ENCODE measurements at places on chromosomes 2 and 18. TPM values are rescaled to one million over a fixed set of nuclear protein-coding genes. Genes with fewer than 3 reads are reported as not detected.

The TUBA3E gene
- not detected for total RNA-seq

DNA sequence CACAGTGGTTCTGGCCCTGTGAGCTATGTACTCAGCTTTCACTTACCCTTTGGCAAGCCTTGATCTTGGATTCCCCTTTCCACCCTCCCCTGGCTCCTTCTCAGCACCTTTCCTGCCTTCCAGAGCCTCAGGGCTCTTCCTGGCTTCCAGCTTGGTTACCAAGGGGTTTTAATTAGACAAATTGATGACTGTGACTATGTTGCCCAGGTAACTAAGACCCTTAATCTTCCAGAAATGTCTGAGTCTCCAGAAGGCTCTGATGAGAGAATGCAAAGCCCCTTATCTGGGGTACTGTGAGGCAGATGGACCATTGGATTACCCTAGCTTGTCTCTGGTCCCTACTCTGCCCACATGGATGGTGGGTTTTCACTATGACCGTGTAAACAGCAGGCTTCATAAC lies 174.2 kb downstream of the LOXHD1 start:
- no peak for ATAC-seq

The EPAS1 gene
- 89.5 TPM for total RNA-seq

GRCh38 chr2:128746356-128746755 lies 427.7 kb upstream of the HS6ST1 start:
- ATAC-seq: peak; percentile 48

The CFAP210 gene
- not detected for total RNA-seq

DNA sequence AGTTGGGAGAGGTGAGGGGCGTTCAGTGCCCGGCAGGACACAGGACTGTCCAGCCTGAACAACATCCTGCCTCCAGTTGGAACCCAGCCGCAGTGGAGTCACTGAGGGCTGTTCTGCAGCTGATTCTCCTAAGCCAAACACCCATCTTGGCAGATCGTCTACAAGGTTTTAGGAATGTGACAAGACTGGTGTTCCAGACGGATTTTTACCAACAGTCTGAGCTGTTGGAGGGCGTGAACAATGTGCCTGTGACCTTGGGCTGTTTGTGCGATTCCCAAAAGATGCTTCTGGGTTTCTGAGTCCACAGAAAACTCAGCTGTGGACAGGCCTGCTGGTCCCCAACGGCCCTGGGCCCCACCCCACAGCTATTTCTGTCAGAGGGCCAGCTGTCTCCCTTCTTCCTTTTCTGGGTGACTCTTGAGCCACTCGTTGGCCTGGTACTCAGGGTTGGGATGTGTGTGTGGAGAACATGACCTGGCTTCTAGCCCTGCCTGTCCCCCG lies 5.7 kb downstream of the LRRFIP1 start:
- no peak for ATAC-seq

DNA sequence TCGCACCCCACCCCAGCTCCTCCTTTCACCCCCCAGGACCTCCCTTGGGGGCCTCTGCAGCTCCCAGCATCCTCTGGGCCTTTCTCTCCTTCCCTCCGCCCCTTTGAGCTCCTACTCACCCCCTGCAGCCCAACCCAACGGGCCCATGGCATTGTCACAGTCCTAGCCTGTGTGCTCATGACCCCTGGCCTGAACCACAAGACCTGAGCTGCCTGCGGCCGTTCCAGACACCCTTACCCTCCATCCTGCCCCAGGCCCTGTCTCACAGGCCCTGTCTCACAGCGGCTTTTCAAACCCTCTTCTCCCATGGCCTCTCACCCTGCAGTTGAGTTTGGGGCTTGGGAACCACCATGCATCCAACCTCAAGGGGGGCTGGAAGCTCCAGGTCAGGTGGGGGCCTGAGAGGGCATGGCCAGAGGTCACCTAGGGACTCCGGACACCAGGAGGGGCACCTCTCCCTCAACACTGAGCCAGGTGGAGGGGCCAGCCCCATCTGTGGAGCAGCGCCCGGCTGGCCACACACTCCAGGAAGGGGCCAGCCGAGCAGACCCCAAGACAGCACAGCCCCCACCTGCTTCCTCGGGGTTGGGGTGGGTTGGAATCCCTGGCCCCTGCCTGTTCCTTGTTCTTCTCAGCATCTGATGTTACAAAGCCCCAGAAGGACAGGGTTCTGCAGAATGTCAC lies 6.9 kb downstream of the MAB21L4 start:
- no peak for ATAC-seq

DNA sequence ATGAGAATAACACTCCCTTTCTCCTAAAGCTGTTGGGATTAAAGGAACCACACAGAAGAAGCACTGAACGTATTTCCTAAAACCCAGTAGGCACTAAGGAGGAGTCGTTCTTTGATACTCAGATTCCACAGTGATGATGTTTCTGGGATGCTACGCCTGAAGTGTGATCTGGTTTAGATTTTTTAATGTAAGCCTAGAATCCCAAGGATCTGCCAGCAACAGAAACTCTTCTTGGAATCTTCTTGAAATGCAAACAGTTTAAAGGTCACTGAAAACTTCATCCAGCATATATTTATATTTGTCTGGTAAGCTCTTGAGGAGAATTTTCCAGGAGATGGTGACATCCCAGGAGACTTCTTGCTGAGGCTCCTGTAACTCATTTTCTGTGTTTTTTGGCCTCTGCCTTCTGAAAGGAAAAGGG lies 247.6 kb upstream of the TRIB2 start:
- ATAC-seq: no peak

- ATAC-seq: no peak
Measured at GRCh38 chr2:126719833-126720351, 63.9 kb downstream of the GYPC start.

The CTAGE1 gene
- total RNA-seq: not detected
